ENCODE measurements at places on chromosomes 11 and 22.

GRCh38 chr22:33385611-33386010, 327.4 kb upstream of the SYN3 start:
- ATAC-seq: no peak

- ATAC-seq: no peak
These were observed 37.6 kb downstream of the SYT13 start for GRCh38 chr11:45248501-45249011.

GRCh38 chr11:109390752-109391151, 31.2 kb upstream of the C11orf87 start:
- no peak for ATAC-seq

DNA sequence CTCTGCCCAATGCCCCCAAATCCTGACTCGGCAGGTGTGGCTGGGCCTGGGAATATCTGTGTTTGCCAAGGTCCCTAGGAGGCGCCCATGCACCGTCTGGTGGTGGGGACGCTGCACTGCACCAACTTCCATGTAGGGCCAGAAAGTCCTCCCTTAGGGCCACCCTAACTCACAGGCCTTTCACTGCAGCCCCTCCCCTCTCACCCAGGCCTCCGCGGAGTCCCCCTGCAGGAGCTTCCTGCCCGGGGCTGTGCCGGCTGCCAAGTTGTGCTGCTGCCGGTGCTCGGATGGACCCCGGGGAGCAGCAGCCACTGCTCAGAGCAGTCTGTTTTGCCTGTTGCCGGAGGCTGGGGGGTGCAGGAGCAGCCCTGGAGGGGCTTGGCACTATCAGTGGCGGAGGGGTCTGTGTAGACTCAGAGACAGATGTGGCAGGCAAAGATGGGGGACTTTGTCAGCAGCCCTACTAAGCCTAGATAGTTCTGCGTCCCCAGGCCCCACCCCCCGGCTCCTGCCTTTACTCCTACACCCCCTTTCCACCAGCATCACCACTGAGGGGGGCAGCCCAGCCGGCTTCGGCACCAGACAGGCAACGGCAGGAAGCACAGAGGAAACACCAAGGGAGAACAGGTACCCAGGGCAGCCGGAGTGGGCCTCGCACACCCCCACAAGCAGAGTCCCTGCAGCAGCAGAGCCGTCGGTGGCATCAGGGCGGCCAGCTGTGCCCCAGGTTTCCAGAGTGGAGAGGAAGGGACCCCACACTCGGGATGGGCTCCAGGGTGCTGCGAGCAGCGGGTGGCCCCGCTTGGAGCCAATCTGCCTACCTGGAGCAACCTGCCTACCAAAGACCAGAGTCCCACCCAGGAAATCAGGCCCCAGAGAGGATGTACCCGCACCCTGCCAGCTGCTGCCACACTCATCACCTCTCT, 124.3 kb downstream of the TRIM29 start:
- peak; percentile 82 for ATAC-seq

- no peak for ATAC-seq
These were observed 450.0 kb upstream of the CCDC179 start for GRCh38 chr11:23310276-23310675.

DNA sequence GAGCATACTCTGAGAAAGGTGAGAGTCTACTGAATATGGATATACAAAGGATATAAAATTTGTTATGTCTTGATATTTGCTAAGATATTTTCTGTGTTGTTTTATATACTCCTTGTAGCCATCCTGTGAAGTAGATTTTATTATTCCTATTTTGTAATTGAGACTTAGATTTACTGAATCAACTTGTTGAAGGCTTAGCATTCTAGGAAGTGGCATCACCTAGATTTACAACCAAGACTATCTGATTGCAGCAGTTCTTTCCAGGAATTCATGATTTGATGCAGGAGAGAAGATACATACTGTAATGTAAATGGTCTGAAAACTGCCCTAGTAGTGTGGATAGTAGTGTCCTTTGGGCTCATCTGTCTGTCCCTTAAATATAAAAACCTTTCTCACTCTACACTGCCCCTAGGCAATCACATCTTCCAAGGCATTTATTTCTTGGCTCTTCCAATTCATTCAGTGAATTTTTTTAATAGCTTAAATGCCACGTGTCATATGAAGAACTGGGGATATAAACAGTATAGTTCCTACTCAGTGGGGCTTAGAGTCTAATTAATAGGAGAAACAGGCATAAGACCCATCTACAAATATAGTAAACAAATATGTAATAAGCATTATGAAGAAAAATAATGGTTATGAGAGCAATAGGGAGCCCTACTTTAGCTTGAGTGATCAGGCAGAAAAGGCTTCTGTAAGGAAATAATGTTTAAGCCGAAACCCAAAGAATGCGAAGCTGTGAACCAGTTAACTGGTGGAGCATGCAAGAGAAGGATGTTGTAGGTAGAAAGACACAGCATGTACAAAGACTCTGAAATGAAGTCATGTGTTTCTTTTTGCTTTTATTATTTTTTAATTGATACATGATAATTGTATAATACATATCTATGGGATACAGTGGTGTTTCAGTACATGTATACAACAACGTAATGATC, 13.6 kb downstream of the IPO7 start:
- ATAC-seq: no peak
